ENCODE measurements at places on chromosomes 3 and 15.

DNA sequence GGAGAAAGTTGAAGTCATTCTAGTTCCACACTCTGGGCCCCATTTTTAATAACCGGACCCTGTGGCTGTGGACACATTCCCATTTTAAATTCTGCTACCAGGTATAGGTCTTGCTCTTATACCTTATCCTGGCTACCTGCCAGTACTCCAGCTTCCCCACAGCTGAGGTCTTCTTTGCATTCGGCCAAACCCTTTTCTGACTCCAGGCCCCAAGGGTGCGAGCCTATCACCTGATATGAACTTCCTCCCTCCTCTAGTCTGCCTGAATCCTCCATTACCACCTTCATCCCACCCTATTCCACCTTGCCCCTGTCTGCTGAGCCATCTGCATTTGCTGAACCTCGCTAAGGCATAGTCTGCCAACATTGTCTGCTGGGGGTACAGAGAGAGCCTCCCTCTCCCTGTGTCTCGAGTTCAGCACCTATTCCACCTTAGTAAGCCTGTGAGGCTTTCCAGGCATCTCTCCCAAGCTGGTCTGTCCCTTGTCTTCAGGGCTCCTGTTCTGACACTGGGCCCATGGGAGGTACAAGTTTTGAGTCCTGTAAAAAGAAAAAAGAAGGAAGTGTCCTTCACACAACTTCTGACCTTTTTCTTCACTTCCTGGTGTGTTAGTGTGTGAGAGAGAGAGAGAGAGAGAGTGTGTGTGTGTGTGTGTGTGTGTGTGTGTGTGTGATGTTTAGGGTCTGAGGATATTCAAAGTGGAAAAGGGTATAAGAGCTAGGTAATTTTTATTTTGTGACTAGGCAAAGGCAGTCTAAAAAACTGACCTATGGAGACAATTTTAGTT is 27.0 kb downstream of the PDE8A start:
- DNase-seq: no peak

DNA sequence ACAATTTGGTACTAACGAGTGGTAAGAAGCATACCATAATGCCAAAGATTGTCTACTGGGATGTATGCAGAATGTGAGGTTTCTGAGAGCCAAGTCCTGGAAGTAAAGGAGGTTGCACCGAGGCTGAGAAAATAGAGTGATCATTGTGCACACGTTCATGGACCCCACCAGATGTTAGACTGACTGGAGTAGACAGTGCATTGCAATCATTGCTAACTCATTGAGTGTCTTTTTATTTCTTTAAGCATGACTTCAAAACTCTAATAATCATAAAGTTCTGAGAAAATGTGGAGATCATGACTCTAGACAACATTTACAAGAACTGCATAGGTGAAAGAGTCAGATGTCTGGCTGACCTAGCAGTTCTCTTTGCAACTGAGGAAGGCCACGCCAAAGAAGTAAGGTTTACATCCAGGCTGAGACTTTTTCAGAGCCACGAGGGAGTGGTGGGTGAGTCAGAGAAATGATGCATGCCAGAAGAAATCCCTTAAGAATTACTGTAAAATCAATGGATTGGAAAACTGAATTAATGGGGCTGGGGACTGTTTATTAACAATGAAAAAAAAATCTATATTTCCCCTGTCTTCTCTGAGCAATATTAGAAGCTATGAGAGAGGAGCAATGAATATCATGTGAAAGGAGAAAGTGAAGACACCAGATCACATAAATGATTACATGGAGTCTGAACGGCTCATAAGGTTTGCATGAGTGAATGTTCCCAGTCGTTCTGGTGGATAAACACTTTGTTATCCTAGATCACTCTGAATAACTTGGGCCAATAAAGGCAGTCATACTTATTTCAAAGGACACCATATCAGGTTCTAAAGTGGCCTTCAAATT is 76.0 kb upstream of the SLC25A26 start:
- DNase-seq: no peak

DNA sequence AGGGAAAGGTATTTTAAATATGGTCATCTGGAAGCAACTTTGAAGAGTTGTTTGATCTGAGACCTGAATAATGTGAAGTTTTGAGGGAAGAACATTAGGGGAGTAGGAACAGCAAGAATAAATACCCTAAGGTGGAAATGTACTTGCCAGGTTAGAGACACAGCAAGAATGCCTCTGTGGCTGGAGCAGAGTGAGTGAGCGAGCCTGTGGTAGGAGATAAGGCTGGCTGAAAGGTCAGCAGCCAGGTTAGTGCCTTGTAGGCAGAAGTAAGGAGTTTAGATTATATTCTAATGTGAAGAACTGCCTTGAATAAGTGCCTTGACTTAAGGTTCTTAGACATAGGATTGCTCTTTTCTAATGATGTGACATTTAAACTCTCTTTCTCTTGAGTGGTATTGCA is 18.3 kb downstream of the LRRC49 start:
- DNase-seq: peak; percentile 44

DNA sequence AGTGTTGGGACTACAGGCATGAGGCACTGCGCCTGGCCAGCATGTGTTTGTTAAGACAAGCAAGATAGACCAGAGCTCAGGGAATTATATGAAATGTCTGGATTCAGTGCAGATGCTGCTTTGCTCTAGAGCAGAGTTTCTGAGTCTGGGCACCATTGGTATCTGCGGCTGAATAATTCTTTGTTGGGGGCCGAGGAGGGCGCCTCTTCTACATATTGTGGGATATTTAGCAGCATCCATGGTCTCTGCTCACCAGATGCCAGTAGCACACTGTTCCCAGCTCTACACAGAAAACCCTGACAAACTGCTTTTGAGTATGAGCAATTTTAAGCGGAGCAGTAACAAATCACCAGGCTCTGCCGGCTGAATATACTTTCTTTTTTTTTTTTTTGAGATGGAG is 3.6 kb upstream of the LDHAL6B start:
- DNase-seq: no peak

GRCh38 chr3:143241481-143241951 is 121.9 kb downstream of the CHST2 start:
- DNase-seq: peak; percentile 79

DNA sequence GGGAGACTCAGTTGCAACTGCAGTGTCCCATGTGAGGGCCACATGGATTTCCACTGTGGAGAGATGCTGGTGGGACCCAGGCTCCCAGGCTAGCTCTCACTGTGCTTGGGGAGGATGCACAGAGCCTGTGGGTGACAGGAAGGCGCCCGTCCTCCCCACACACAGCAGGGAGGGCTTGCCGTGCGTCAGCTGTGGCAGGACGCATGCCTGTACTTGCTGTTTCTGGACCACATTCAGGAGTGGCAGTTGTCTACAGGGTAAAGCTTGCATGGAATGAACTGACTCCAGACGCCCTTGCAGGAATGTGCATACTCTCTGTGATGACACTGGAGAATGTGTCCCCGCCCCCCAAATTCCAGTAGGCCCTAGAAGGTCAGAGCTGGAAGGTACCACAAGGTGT is 63.8 kb upstream of the SNRPA1 start:
- DNase-seq: no peak

GRCh38 chr15:101488300-101489164 is 975 bp downstream of the PCSK6 start:
- DNase-seq: no peak

DNA sequence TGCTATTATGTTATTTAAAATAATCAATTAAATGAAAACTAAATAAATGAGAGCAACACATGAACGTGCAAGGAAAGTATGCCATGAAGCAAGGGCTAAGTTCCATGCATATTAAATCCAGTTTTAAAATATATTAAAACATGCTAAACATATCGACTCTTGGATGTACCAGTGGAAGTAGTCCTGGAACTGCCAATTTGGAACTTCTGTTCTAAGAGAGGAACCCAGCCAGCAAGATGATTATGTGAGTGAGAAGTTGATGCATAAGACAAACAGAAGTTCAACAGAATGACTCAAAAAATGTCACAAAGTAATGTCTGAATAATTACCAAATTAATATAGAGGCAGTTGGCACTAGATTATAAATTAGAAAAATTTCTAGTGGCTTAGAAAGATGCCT is 714.2 kb downstream of the NLGN1 start:
- no peak for DNase-seq

DNA sequence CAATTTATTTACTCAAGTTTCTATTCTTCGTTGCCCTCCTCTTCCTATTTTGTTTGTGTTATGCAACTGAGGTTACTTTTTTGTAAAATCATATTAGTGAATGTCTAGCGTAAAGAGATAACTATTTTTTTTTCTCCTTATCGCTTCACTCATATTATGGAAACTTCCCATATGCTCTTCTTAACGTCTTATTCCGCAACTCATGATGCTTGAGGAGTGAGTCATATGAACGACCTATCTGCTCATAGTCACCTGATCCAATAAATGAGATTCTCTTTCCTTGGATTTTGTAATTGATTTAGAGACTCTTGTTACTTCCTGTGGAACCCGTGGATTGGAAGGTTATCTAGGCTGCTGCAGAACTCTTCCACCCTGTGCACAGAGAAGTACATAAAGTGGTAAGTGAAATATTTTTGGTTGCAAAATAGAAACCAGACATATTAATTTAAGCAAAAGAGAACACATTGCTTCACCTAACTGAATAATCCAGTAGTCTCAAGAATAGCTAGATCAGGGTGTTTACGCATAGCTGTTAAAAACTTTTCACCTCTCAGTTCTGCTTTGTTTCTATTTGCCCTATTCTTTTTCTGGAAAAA is 719.3 kb upstream of the SGO1 start:
- peak; percentile 98 for DNase-seq

- no peak for DNase-seq
These were observed 107.6 kb downstream of the TGFBR2 start for GRCh38 chr3:30713885-30714503.

DNA sequence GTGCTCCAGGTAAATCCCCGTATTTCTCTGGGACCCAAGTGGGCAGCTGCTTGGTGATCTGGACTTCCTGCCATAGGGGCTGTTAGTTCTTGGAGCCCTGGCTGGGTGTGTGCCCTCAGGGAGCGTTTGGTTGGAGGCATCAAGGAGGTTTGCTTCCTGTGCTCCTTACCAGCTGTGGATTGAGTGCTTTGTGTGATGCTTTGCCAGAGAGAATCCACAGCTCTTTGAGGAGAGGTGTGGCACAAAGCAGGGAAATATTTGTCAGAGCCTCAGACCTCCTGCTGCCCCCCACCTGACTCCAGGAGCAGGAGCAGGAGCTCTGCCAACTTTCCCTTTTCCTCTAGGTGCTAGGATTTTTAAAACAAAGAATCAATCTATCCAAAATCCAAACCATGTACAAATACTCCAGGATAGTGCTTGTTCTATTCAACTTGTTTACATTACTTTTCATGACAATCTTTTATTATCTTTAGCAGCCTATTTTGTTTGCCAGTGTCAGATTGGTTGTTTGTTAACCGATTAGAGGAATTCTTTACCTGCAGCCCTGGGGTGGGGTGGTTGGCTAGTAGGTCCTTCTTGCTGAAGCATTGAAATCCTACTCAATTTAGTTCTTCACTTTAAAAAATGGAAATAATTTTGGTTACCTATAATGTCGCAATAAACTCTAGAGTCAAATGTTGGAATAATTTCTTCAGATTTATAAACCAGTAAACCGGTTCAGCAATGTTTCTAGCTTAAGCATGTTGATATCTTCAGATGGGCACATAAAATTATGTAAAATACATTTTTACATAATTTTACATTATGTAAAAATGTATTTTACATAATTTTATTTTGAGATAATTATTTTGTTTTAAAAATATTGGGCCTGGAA is 2.5 kb downstream of the CTDSPL start:
- no peak for DNase-seq

GRCh38 chr3:13452490-13453335 is 27.4 kb upstream of the HDAC11 start:
- DNase-seq: peak; percentile 43

- no peak for DNase-seq
These were observed 79.4 kb downstream of the PEX5L start for GRCh38 chr3:179957264-179957845.

DNA sequence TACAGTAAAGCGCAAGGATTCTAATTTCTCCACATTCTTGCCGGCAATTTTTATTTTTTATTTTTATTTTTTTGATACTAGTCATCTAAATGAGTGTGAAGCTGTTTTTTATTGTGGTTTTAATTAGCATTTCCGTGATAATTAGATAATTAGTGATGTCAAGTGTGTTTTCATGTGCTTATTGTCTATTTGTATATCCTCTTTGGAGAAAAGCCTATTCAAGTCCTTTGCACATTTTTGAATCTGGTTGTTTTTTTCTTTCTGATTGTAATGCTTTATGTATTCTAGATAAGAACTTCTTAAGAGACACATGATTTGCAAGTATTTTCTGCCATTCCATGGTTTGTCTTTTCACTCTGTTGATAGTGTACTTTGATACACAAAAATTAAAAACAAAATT is 16.1 kb downstream of the CTDSPL2 start:
- DNase-seq: no peak

DNA sequence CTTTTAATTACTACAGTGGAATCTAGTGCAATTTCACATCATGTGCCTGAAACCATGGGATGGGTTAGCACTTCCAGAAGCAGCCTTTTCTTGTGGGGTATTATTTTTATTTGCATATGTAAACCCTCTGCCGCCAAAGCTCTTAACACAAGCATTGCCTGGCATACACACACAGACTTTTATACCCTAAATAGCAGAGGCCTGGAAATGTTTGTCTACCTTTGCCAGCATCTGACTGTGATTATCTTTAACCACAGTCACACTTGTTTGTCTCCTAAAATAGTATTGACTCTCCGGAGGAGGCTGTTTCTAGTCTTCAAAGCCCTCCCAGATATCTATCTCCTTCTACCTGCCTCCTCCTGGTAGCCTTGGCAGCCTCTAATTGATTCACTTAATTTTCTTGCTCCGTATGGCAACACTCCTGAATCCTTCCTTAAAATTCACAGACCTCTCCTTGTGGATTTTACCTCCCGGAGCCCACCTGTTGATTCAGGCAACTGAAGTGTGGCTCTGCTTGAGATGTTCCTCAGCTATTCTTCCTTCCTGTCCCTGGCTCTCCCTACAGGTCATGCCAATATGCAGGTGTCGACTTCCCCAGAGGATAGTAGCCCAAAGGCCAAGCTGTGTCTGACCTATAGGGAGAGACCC is 127.1 kb upstream of the UMPS start:
- no peak for DNase-seq

- no peak for DNase-seq
These were observed 525.5 kb upstream of the RGMA start for GRCh38 chr15:93614386-93615104.

- no peak for DNase-seq
These were observed 35.1 kb upstream of the FRMD4B start for GRCh38 chr3:69420781-69421520.

DNA sequence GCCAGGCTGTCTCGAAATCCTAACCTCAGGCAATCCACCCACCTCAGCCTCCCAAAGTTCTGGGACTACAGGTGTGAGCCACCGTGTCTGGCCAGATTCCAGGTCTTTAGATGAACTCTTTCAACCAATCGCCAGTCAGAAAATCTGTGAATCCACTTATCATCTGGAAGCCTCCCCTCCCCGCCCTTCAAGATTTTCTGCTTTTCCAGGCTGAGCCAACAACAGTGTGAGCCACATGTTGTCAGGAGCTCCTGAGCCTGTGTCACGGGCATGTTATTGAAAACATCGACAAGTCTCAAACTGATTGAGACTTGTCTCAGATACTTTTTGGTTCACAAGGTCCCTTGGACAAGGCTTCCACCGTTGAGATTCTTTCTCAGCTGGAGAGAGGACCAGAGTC is 52.0 kb upstream of the TRPM1 start:
- DNase-seq: no peak

GRCh38 chr3:186464424-186465093 is 79.6 kb downstream of the CRYGS start:
- no peak for DNase-seq

GRCh38 chr3:49236226-49236625 is 40.8 kb downstream of the C3orf62 start:
- DNase-seq: no peak
